ENCODE measurements at places on chromosomes 2 and 18.
A peak's percentile ranks its signal among the peaks of the same experiment; 100 is the strongest.

DNA sequence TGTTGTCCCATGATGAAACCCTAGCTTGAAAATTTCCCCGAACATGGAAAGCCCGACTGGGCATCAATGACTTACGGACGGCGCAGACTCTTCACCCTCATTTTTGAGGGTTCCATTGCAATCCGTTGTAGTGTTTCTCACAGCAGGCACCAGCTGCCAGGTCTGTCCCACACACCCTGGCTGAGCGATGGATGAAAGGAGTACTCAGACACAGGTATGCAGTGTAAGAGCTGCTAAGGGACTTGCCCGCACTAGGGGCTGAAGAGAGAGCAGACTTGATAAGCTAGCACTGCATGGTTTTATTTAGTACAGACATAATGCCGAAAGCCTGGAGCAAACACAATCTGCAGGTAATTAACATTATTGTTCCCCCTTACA, 15.8 kb downstream of the DYNAP start:
- no peak for DNase-seq

- DNase-seq: no peak
Measured at GRCh38 chr2:15982285-15983044, 42.1 kb downstream of the MYCN start.

GRCh38 chr2:88192613-88193012, 22.5 kb downstream of the THNSL2 start:
- no peak for DNase-seq

GRCh38 chr18:44779753-44780292, 99.1 kb downstream of the SETBP1 start:
- DNase-seq: no peak

GRCh38 chr2:39385172-39385571, 51.9 kb downstream of the MAP4K3 start:
- no peak for DNase-seq

- no peak for DNase-seq
Measured at GRCh38 chr18:43393174-43393573, 115.9 kb upstream of the SYT4 start.

DNA sequence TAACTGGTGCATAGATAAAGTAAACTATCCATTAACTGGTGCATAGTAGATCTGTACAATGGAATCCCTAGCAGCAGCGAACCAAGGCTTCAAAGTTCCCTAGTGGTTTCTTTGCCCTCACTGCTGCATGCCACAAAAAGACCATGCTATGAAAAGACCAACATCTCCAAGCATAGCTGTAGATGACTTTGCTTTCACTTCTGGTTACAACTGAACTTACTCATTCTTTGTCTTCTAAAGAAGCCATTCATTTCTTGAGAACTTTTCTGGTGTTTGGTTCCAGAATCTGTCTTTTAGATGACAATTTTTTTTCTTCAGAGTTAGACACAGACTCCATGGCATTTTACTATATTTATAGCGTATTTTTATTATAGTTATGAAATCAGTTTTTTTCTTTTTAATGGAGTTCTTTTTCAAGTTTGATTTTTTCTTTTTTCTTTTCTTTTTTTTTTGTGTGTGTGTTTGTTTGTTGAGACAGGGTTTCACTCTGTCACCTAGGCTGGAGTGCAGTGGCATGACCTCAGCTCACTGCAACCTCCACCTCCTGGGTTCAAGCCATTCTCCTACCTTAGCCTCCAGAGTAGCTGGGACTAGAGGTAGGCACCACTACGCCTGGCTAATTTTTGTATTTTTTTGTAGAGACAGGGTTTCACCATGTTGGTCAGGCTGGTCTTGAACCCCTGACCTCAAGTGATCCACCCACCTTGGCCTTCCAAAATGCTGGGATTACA, 63.6 kb downstream of the SLC35F5 start:
- DNase-seq: no peak

DNA sequence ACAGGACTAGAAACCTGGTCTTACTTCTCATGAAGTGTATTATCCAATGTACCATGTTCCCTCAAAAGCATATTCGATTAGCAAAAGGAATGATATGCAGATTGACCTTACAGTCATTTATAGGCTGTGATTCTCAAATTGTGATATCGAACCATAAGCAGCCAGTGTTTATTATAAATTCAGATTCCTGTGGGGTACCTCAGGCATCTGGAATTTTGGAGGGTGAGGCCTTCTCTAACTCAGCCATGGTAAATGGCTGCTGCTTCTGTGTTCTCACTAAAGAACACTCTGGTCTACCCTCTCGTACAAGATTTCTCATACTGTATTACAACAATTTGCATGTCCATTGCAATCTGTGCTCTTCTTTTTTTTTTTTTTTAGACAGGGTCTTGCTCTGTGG, 84.5 kb downstream of the PRPF40A start:
- DNase-seq: no peak

DNA sequence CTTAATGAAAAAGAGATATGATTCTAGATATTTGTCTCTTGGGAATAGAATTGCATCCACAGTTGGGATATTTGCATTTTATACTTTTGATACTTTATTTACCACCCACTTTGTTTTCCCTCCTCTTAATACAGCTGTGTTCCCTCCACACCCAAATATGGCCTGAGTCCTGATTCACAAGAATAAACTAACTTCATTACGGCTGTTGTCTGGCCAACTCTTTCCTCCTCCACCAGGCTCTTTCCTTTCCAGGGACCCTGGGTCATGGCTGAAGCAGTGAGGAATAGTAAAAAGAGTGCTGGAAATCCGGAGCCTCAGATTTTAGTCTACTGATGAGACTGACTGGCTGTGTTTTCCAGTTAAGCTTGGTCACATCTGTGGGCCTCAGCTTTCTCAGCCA, 48.4 kb upstream of the STAM2 start:
- peak; percentile 37 for DNase-seq

DNA sequence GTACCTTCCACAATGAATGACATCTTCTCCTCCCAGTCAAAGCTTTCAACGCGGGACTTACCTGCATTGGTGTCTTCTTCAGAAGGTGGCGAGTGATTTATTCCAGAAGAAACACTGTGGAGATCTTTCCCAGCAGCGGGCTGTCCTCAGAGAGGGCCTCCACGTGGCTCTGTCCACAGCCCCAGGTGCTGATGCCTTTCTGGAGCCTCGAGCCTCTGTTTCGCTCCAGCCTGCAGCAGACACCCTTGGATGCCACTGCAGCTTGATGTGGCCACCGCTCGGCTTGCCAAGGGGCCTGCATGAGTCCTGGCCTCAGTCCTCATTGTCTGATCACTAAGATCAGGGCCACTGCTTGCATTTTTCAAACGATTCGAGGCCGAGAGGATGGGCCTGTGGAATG, 46.6 kb upstream of the GALR1 start:
- DNase-seq: peak; percentile 42

- DNase-seq: peak; percentile 88
Measured at GRCh38 chr2:128734521-128735295, 416.0 kb upstream of the HS6ST1 start.

DNA sequence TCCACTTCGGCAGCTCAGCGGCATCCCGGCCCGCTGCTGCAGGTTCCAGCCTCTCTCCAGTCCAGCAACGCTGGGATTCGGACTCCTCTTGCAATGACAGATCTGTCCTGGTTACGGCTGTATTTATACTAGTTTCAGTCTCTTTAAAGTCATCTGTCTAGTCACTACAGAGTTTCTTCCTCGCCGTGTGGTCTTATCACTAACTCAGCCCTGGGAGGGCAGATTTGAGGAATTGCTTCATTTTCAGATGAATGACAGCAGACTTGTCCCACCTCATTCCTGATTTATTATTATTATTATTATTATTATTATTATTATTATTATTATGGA, 2.2 kb downstream of the KLHL29 start:
- DNase-seq: no peak

GRCh38 chr2:233544200-233544610, 22.4 kb downstream of the USP40 start:
- DNase-seq: no peak

DNA sequence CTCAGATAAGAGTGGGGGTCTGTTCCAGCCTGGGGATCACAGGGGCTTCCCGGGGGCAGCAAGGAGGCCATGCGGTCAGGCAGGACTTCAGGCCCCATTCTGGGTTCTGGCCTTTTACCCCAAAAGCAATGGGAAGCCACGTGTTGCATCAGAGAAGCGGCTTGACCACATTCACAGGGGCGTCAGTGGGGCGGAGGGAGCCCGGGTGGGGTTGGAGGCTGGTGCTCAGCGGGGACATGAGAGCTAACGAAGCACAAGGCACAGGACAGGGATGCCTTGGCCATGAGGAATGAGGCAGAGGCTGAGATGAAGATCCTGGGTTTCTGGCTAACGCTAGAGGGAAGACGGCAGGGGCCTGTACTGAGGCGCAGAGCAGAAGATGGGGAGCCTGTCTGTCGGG, 6.1 kb downstream of the HJURP start:
- no peak for DNase-seq

- no peak for DNase-seq
Measured at GRCh38 chr2:100017633-100018032, 124.8 kb downstream of the AFF3 start.

- no peak for DNase-seq
Measured at GRCh38 chr2:43467891-43468290, 127.9 kb downstream of the THADA start.

DNA sequence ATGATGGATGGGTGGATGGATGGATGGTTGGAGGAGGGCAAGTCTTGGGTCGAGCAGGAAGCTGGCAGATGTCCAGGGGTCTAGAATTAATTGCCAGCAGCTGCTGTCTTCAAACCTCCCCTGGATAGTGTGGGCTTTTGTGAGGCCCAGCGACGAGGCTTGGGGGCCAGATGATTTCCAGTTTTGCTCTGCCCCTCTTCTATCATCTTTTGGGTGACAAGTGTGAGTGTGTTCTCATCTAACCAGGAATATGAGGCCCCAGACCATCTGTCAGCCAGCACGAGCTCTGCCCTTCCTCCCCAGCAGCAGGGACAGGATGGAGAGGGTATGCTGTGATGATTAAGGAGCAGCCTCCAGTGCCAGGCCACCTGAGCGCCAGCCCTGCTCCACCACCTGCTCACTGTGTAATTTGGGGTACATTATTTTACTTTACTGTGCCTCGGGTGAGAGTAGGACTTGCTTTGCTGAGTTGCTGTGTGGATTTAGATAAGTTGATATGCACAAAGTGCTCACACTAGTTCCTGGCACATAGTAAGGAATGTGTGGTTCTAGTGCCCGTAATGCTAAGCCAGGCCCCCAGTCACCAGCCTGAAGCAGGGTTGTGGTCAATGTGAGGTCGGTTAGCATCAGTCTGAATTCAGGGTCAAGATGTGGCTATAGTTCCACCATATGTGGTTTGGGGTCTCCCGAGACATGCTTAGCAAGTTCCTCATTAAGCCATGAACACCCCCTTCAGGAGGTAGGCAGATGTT, 251.1 kb downstream of the CYP26B1 start:
- DNase-seq: no peak

DNA sequence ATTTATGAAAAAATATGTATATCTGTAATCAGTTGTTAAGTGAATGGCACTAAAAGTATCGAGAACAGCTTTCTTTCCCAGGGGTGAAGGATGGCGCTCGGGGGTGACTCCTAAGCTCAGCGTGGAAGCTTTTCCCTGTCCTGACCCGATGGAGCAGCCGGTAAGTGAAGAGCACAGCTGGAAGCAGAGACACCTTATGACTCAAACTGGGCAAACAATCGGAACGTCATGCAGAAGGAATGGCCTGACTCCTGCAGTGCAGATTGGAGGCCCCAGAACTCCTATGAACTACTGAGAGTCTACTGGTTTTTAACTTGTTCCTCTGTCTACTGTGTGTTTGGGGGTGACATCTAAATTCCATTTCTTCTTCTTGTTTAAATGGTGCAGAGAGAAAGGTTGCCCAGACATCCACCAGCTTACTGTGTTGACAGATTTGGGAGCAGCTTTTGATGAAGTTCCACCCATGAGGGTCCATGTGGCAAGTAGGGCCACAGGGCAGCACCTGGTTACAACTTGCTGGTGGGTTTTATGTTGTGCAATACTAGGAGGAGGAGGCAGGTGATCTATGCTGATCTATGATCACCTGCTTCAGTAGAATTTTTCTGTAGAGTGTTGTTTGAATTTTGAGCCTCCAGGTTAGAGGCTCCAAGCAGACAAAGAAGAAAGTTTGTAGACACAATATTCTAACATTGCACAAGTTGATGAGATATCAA, 52.8 kb upstream of the TMEM182 start:
- DNase-seq: peak; percentile 83

GRCh38 chr18:22432657-22433137, 15.0 kb upstream of the CTAGE1 start:
- DNase-seq: peak; percentile 85

- no peak for DNase-seq
Measured at GRCh38 chr2:53535234-53535840, 232.3 kb upstream of the CHAC2 start.

DNA sequence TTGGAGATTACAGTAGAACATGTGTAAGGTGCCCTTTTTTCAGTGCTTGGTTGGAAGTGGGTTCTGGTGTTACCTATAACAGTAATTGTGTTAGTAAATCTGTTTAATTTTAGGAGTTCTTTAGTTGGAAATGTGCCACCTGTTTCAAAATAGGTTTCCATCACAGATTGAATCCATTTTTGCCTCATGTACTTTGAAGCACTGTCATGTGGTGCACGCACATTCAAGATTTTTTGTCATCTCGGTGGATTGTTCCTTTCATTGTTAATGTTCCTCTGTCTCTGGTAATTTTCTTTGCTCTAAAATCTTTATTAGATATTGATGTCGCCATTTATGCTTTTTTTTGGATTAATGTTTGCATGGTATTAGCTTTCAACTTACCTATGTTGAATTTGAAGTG, 1.3 kb downstream of the ATP9B start:
- DNase-seq: no peak

- DNase-seq: no peak
Measured at GRCh38 chr18:7488571-7488970, 78.5 kb upstream of the PTPRM start.

- DNase-seq: no peak
Measured at GRCh38 chr18:34094148-34094547, 130.6 kb downstream of the NOL4 start.

DNA sequence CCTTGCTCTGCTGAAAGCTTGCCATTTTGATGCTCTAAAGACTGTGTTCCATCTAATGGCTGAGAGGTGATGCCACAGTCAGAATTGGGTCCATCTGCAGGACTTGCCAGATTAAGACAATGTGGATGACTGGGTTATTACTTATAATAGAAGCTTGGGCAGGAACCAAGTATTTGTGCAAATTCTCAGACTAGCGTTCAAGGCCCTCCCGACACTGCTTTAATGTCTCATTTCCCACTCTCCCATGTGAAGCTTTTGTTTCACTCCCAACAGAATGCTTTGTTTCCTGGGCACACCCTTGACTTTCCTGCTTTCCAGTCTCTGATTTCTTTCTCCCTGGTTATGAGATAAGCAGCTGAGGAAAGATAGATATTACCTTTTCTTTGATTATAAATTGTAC, 215.8 kb downstream of the KCNS3 start:
- DNase-seq: no peak

GRCh38 chr2:88692187-88692586, 714 bp downstream of the RPIA start:
- peak; percentile 16 for DNase-seq
